Heart right ventricle (tissue), 16 donors: ENCODE measurements at places on chromosomes 5 and 9. TPM values are rescaled to one million over a fixed set of nuclear protein-coding genes. Genes with fewer than 3 reads are reported as not detected.
A peak's percentile ranks its signal among the peaks of the same experiment; 100 is the strongest.

The MYMK gene
- total RNA-seq = not detected

DNA sequence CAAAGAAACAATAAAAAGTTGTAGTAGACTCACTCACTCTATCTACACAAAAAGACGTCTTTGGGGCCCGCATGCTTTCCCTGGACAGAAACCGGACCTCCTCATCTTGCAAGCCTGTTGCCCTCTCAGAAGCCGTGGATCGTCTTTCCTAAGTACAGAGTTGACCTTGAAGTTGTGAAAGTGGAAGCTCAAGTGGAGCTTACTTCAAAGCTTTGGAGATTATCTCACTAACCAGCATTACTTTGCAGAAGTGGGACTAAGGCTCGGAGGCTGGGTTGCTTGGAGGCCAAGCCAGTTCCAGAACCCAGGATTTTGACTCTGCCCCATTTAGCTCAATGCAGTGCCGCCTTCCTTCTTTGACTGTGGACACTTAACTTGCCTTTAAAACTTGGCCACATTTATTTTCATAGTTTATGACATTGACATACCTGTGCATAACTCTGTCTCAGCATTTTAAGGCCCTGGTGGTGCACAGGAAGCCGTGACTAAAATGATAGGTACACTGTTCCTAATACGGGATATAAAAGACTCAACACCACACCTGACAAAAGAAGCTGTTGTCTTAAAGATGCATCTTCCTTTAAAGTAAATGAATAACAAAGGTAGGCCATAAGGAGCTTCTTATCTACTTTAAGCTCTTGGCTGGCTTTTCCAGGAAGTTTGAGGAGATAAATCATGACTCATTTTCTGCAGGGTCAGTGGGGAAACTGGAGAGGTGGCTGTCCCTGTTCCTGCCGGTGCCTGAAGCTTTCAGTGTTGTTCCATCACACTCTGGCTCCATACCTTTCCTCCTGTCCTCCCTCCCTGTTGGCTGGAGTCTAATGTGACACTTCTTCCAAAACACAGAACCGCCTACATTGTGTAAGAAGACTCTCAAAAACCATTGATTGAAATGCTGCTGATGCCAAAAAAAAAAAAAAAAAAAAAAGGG is 10.7 kb downstream of the SLC25A25 start:
- no peak for DNase-seq

DNA sequence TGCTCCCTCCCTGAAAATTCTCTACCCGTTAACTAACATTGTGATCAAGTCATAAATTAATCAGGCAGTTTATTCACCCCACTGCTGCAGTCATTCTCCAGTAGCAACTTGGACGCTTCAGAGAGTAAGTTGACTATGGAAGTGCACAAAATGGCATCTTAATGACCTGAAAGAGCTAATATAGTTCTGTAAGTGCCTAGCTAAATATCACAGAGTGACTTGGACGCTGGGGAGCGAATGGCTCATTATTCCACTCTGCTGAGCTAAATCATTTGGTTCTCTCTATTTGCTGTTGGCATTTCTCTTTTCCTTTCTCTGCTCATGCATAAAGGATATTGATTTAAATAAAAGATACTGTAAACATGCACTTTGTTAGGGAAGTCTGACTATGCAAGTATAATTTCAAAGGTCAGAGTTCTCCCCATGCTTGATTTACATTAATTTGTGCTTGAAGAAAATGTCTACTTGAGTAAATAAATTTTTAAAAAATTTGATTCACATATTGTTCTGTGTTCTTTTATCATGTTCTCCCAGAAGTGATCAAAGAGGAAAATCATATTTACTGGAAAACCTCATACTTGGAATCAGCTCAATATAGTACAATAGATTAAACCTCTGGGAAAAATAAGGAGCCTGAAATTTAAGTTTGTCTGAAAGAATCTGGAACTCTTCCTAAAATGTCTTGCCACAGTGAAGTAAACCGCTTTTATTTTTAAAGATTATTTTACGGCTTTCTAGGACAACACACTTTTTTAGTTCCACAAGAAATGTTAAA is 169.5 kb upstream of the HAPLN1 start:
- no peak for DNase-seq

DNA sequence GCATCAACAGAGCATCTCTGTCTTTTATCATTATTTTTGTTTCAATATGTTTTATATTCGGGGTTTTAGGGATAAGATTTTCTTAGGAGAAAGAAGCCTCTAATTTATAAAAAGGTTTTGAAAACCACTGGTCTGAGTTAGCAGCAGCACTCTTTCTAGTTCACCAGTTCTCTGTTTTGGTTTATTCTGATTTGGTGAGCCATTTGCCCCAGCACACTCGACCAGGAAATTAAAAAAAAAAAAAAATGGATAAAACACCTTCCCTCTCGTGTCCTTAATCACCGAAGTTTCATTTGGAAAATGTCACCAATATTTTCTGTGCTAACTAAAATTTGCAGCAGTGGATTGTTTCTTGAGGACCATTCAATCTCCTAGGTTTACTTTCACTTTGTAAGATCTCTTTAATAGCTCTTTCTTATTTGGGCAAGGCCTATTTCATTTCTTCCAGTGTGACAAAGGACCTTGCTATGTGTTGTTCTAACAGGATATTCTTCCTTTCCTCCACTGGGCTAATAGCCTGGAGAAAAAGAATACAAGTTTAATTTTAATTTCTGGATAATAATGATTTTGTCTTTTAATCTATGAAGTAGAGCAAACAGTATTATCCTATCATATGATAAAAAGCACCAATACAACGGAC is 57.8 kb upstream of the ANXA1 start:
- no peak for DNase-seq

DNA sequence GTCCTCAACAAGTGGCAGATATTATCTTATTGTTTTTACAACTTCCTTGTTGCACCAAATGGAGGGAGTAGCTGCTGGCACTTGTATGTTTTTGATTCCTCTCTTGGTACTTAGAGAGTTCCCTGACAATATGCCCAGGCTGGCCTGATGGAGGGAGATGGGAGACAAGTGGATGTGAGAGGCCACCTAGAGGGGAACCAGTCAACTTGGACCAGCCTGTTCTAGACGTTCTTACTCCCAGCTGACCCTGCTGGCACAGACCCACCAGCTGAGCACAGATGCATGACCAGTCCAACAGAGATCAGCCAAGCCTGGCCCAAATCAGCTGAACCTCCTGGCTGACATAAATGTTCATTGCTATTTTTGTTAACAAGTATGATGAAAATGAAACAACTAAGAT is 60.9 kb upstream of the GDNF start:
- DNase-seq = peak; percentile 77

DNA sequence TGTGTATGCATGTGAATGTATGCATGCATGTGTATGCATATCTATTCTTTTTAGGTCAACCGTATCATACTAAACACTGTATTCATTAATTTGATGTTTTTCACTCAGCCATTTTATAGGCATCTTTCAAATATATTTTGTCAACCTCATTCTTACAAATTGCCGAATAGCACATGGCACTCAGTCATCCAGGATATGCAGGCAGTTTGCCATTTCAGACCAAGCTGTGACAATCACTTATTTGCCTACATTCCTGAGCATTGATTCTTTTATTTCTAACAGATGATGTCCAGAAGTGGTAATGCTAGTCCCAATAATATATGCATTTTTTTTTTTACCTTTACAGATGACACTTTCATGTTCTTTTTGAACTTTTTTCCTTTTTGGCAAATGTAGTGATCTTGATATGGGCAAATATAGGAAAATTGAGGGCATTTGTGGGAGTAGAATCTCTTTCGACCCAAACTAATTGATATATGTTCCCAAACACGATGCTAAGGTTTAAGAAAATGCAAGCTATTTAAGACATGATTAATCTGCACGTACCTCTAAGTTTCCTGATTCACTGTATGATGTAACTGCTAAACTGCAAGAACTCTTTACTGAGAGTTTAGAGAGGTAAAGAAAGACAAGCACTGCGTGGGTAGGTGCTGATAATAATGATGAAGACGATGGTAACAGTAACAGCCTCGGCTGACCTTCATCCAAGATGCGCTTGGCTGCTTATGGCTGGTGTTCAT is 153.9 kb upstream of the DAP start:
- DNase-seq = no peak

DNA sequence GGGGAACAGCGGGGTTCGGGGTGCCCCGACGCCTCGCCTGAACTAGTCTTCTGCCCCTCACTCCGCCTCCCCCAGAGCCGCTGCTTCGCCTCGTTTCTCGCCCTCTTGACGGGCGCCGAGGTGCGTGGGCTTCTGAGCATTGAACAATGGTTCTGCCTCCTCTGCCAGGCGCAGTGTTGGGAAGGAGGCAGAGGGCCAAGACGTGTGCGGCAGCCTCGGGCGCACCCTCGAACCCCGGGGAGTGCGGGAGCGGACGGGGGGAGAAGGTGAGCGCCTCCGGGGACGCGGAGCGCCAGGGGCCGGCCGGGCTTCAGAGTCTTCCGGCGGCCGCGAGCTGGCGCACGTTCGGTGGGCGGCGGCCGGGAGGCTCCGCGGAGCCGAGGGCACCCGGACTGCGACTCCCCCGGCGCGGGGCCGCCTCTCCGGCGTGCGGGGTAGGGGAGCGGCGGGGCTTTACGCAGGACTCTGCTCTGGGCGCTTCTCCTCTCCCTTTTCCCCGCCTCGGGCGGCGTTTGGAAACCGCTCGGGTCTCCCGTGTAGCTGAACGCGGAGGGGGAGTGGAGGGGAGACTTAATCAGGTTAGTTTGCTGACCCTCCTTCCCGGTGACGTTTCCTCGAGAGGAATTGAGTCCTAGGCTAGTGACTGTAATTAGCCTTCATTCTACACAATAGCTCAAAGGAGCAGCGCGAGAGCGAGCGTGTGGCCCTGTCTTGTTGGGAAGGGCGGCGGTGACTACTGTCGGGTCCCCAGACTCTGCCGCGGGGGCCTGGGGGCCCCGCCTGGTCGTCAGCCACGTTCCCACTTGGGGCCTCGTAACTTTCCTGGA is 1.1 kb downstream of the VLDLR start:
- DNase-seq = peak; percentile 36

DNA sequence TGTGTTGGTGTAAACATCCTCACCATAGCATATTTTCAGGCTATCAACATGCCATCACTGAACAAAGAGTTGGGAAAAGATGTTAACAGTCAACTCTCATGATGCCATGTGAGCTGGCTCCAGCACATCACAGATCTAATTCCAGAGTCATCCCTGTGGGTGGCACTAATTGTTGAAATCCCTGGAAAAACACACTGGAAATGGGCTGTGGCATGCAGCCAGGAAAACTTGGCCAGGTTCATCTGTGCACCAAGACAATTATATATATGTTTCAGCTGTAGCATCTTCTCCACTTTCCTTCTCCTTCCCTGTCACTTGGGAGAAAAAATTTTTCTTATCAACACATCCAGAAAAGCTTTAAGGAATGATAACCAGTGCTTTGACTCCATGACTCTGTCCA is 313.7 kb downstream of the TRIM32 start:
- no peak for DNase-seq
